Aortic smooth muscle cell (primary cell): ENCODE measurements at places on chromosomes 5 and 9. TPM values are rescaled to one million over a fixed set of nuclear protein-coding genes. Genes with fewer than 3 reads are reported as not detected.

The LMAN2 gene
- 430 and 437 TPM in 2 replicates for total RNA-seq

The FOXD4L6 gene
- 0.06 TPM in 1 of 2 replicates, not detected in the other for total RNA-seq

The BRD8 gene
- 38.8 and 46.0 TPM in 2 replicates for total RNA-seq

The CNTLN gene
- 9.9 and 11.5 TPM in 2 replicates for total RNA-seq

The SLC34A1 gene
- total RNA-seq: not detected in 2 replicates

The LCN2 gene
- not detected in 2 replicates for total RNA-seq

The STPG3 gene
- not detected in 2 replicates for total RNA-seq

The UGT3A2 gene
- not detected in 2 replicates for total RNA-seq

The PSAT1 gene
- 6.3 and 8.7 TPM in 2 replicates for total RNA-seq

The TRMO gene
- total RNA-seq: 15.6 and 18.0 TPM in 2 replicates

The ANKRD20A1 gene
- 0.12 and 0.53 TPM in 2 replicates for total RNA-seq

The TMEM215 gene
- not detected in 2 replicates for total RNA-seq

The PCDHA1 gene
- under 0.01 and 0.06 TPM in 2 replicates for total RNA-seq
